HTR-8/SVneo (cell line): ENCODE measurements at places on chromosomes 6 and 20.
A peak's percentile ranks its signal among the peaks of the same experiment; 100 is the strongest.

- DNase-seq: no peak
These were observed 15.5 kb upstream of the E2F3 start for GRCh38 chr6:20386218-20386617.

- DNase-seq: peak; percentile 49
These were observed 24.3 kb upstream of the FANCE start for GRCh38 chr6:35427851-35428321.

- DNase-seq: peak; percentile 63
These were observed 7.5 kb upstream of the TNXB start for GRCh38 chr6:32116674-32117073.

DNA sequence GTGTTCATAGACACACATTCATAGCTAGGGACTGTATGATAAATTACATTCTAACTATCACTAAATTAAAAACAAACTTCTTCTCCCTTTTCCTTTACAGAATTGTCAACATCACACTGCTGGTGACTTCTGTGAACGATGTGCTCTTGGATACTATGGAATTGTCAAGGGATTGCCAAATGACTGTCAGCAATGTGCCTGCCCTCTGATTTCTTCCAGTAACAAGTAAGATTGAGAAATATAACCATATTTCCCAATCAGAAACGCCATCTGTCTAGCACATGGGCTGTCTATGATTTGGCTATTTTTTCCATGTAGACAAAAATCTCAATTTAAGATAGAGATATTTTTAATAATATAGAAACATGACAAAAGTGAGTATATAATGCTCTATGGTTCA is 367.7 kb downstream of the ARHGAP18 start:
- DNase-seq: no peak

DNA sequence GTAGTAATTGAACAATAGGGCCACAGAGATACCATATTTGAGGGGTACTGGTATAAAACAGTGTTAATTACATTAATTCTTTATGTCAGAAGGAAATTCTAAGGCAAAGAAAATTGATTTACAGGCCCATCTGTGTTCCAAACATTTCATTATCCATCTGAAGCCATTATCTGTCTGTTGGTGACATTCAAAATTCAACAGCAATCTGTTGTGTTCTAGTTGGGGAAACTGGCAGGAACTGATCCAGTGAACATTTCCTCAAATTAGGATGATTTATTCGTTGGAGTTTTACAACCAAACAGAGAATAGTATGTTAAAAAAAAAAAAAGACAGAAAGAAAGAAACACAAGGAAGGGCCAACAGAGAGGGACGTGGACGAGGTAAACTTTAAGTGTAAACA is 30.1 kb downstream of the HEBP2 start:
- no peak for DNase-seq

DNA sequence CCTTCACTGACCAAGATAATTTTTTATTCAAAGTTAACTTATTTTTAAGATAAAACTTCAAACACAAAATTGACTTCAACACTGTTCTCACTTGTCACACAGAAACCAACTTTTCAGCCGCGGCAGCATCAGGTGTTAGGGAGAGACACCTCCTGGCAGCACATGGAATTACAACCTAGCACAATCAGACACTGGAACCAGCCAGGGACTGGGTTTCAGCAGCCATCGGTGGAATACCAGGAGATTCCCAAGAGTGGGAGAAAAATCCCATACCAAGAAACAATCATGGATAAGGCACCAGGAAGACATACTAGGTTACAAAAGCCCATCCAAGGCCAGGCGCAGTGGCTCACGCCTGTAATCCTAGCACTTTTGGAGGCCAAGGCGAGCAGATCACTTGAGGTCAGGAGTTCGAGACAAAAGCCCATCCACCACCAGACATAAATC is 70.0 kb downstream of the SNX5 start:
- DNase-seq: peak; percentile 83

DNA sequence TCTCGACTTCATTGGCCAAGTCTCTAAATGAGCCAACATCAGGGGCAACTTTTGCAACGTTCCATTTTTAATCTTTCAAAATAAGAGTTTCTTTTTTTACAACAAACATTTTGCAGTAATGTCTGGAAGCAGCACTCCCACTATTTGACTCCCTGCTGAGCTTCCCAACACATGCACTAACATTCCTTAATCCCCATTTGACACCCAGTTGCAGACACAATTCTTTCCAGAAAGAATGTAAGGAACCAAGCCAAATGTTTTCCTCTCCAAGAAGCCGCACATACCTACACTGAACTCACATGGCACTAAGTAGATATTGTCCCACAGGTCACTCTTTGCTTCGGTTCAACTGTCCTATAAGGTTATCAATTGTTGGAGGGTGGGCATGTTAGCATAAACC is 165.6 kb downstream of the GRM1 start:
- DNase-seq: no peak

- DNase-seq: no peak
These were observed 263.9 kb upstream of the PRND start for GRCh38 chr20:4457566-4458543.

DNA sequence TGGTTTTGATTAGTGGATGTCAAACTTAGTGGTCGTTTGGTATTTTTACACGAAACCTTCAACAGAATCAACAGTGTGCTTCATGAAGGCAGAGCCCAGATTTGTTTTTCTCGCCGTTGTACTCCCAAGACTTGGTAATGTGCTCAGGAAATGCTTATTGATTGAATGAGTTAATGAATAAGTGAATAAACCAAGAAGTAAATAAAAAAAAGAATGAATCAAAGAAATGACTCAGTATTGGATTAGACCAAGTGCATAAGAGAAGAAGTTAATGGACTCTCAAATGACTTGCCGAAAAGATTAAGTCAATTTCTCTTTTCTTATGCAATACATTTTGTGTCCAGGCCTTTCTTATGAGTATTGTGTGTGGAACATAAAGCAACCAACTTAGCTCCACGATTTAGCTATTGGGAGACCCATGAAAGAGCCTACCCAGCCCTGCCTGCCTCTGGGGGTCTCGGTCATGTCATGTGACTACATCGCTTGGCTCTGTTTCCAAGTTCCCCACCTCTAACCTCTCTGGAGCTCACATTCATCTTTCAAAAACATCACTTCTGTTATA is 10.6 kb upstream of the FUCA2 start:
- no peak for DNase-seq

- peak; percentile 51 for DNase-seq
These were observed 21.8 kb upstream of the NAA20 start for GRCh38 chr20:19995220-19995863.

DNA sequence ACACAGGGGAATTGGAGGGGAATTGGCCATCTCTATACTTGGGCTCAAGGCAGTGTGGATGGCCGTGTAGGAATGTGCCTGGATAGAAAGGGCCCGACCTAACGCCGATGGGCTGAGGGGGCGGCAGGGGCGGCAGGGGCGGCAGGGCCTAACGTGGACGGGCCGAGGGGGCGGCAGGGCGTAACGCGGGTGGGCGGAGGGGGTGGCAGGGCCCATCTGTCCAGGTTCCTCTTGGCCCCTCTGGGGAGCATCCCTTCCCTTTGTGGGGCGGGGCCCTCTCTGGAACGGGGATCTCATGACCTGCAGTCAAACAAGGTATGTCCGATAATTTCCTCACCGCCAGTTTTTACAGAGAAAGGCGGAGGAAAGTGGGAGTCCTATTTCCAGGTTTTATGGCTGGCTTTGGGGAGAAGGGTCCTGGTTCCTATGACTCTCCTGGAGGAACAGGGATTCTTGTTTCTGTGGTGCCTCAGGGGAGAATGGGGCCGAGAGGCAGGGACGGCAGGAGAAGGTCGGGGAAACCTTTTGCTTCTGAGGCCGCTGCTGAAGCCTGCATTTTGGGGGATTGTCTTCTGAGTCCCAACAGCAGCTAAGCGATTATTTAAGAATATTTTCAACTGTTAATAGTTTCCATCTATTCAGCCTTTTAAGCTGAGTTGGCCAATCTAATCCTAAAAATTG is 100.8 kb upstream of the FRMD1 start:
- no peak for DNase-seq

GRCh38 chr20:61120595-61121515 is 131.2 kb upstream of the CDH4 start:
- DNase-seq: no peak

DNA sequence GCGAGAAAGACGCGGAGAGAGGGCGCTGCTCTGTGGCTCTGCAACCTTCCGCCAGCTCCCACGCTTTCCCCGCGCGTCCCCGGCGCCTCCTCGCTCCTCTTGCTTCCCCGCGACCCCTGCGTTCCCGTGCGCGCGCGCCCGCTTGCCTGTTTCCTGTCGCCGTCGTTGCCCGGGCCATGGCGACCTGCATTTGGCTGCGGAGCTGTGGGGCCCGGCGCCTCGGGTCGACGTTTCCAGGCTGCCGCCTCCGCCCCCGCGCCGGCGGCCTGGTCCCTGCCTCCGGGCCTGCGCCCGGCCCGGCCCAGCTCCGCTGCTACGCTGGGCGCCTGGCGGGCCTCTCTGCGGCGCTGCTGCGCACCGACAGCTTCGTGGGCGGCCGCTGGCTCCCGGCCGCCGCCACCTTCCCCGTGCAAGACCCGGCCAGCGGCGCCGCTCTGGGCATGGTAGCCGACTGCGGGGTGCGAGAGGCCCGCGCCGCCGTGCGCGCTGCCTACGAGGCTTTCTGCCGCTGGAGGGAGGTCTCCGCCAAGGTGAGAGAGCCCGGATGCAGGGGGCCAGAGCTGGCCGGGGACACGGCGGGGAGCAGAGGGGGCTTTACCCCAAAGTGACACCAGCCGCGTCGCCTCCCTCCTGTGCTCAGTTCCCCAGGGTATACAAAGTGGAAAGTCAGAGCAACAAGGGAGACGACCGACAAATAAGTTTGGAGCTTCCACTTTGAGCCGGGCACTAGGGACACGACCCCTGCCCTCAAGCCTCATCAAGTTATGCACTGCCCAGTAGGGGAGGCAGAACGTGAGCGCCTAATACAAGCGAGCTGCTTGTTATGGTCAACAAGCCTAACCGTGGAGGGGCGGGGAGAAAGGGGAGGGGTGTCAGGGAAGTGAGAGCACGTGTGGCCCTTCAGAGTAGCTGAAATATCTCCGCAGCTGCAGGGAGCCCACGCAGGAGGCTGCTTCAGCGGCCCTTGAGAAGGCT is at the start of gene ALDH5A1:
Gene ALDH5A1 (plus strand): TSS at position 149 of the 975 bp plus-strand sequence. CDS start 28 bp downstream, at position 177.
- peak; percentile 68 for DNase-seq

GRCh38 chr20:23060629-23061028 is 11.2 kb upstream of the THBD start:
- no peak for DNase-seq

DNA sequence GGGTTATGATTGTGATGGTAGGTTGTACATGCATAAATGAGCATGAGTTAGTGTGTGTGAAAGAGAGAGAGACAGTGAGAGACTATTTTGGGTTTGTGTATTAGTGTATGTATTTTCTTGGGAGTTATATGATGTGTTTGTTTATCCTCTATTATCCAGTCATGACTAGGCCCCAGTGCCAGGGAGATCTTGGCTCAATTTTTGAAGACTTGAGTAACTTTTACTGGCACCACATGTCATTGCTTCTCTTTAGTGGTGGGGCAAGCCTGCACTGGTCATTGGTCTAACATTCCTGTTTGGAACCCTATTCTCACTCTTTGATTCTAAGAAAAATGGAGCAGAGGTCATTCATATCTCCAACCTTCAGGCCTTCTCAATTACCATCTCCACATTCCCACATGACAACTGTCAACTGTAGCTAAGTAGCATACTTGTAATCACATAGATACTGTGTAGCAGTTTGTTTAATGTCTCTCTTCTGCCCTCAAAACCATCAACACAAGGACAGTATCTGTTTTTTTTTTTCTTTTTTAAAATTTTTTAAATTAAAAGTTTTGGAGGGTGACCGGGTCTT is 8.8 kb downstream of the L3MBTL1 start:
- no peak for DNase-seq

DNA sequence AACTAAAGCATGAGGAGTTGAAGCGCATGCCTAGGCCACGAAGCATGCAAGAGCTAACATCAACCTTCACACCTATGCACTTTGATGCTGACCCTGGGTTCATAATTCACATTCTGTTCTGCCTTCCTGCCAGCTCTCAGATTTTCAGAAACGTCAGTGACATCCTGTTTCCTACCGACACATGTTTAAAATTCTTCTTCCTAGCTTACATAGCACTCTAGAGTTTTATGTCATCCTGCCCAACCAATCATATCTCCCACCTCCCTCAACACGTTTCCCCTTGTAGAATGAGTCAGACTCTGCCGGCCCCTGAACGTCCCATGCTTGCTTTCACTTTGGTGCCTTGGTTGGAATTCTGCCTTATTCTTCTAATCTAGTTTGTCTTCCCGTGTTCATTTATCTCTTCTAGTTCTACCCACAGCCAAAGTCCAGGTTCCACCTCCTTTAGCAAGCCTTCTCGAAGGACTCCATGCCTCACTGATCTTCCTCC is 97.2 kb upstream of the MAP7 start:
- DNase-seq: peak; percentile 56

DNA sequence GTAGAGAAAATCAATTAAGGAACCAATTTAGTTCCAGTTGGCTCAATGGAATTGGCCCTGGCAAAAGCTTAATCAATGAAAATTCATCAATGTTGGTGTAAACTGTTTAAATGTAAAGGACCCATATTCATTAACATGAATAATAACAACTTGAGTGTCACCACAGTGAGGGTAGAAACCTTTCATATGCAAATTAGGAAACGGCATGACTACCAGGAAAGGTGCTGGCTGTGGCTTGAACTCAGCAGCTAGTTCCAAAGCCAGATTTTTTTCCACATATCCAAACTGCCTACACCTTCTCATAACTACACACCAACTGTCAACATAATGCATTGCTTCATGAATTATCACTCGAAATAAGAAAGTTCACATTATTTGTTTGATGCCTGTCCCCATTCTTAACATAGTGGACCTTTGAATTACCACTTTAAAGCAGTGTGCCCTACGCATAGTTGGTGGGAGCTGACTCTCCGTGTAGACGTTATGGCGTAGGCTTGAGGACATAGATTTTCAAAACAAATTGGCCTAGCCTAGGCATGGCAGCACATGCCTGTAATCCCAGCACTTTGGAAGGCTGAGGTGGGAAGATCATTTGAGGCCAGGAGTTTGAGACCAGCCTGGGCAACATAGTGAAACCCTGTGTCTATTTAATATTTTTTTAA is 19.7 kb downstream of the PBOV1 start:
- no peak for DNase-seq

GRCh38 chr20:46581391-46581790 is 30.9 kb upstream of the OCSTAMP start:
- DNase-seq: no peak

DNA sequence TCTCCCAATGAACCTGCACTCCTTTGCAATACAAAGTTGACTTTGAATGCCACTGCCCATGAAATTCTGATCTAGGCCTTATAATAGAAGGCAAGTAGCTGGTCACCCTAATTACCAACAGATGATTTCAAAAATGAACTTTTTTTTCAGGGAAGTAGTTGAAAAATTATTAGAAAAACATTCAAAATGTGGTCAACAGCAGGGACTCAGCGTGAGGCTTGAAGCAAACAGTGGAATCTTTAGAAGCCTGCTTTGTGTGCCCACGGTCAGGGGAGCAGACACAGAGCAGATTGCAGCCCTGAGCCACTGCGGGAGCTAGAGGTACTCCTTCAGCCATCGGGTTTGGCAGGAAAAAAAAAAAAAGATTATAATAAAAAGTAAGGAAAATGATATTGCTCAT is 87.1 kb upstream of the HEY2 start:
- DNase-seq: no peak

GRCh38 chr6:133945158-133945557 is 7.9 kb upstream of the TBPL1 start:
- no peak for DNase-seq

- DNase-seq: no peak
These were observed 1.4 kb downstream of the ZNF184 start for GRCh38 chr6:27471365-27472115.
